ENCODE measurements at places on chromosomes 1 and 21.
A peak's percentile ranks its signal among the peaks of the same experiment; 100 is the strongest.

DNA sequence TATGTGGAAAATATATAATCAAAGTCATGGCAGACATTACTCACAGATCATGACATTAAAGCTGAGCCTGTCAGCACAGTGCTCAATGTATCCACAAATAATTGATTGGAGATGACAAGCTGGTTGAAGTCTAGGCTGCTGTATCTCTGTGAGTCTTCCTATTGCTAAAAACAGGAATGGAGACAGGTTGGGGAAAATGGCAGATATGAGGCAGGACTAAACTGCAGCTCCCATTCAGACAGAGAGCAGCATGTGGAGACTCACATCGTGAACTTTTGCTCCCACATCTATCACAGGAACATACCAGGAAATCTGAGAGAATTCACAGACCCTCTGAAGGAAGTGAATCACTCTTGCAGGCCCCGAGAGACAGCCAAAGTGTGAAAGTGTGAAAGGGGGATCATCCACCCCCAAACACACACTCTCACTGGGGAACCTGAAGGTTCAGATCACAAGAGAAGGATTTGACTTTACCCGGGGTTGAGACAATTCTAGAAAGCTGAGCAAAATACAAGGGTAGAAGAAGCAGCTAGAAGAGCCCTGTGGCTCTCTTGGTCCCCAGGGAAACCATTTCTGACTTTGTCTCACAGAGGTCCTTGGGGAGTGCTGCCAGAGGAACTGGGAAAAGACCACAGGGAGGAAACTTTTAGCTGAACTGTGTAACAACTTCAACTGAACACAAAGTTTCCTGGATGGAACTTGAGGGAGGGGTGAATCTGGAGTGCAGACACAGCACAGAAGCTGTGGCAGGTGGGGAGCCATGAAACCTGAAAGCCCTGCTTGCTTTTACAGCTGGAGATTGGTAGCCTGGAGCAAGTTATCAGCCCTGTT lies 173.4 kb downstream of the S1PR1 start:
- peak; percentile 1 for DNase-seq

- no peak for DNase-seq
These were observed 20.9 kb downstream of the TNN start for GRCh38 chr1:175088525-175088951.

DNA sequence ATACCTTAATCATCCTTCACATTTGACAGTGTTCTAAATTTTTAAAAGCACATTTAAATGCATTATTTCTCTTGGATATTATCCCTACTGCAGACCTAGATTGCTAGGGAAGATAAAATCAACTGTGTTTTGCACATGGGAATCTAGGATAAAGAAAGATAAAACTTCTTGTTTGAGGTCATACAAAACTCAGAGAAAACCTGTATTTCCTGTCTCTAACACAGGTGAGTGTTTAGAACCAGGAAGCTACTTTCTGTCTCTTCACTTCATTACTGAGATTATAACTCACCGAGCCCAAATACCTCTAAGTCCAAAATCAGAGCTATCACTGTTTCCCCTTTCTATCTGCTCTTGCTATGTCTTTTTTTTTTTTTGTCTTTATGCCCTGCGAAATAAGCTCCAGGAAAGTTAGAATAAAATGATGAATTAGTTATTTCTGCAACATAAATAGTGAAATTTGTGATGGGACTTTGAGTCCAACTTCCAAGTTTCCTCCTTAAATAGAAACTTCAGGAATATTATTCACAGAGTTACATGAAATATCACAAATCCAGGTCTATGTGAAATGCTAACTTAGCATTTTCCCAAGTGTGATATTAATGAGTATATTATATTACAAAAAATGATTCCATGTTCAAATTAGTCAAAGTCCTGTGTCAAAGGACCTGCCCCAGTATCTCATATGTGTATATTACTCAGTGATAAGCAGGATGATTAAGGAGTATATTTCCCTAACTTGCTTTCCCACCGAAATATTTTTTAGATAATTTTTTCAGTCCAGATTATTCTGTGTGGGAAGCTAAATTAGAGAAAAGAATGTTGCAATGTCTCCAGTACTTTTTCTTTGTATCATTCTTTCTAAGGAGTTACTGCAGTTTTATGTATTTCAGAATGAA lies 226.4 kb downstream of the PLA2G4A start:
- DNase-seq = no peak

GRCh38 chr1:236204039-236204438 lies 61.7 kb downstream of the GPR137B start:
- DNase-seq = peak; percentile 13

GRCh38 chr1:108767708-108768107 lies 21.2 kb downstream of the STXBP3 start:
- DNase-seq = no peak

GRCh38 chr1:60283690-60284089 lies 210.1 kb upstream of the C1orf87 start:
- peak; percentile 6 for DNase-seq

- DNase-seq = peak; percentile 20
These were observed at the start of gene ZSWIM5 for GRCh38 chr1:45205910-45206721. ZSWIM5 (minus strand) TSS chr1:45206605; CDS start chr1:45206350, 255 bp downstream.

- DNase-seq = peak; percentile 92
These were observed 2.7 kb downstream of the DIO1 start for GRCh38 chr1:53896635-53897229.

- DNase-seq = no peak
These were observed 180.1 kb downstream of the EDEM3 start for GRCh38 chr1:184574588-184574987.

GRCh38 chr1:210293171-210293607 lies 35.5 kb upstream of the HHAT start:
- DNase-seq = peak; percentile 84

DNA sequence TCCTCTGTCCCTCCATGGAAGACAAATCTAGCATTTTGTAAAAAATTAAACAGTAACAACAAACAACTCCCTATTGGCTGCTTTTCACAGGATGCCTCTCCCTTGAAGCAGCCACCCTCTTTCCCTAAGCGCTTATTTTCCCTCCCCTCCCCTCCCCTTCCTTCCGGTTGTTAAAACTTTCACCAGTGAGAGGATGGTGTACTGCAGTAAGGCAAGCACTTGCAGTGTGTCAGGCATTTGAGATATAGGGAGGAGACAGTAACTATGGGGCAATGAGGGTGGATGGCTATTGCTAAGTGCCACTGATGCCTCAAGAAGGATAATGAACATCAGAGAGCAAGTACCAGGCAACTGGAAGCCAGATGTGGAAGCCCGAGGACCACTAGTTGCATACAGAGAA lies 19.1 kb upstream of the KIAA1614 start:
- DNase-seq = no peak

DNA sequence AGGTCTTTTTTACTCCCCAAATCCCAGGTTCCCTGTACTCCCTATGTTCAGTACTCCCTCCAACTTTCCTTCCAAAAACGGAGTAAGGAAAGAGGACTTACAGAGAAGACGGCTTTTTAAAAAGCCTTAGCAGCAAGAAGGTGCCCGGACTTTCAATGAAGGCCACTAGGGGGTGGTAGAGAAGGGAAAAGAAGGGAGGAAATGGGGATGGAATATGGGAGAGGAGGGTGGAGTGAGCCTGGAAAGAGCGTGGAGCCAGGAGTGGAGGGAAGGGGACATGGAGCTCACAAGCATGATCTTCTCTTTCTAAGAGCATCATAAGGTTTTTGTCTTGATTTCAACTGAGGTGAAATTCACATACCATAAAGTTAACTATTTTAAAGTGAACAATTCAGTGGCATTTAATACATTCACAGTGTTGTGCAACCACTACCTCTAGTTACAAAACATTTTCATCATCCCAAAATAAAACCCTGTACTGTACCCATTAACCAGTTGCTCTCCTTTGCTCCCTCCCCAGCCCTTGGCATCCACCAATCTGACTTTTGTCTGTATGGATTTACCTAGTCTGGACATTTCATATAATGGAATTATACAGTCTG lies 129.9 kb downstream of the ZNF281 start:
- peak; percentile 52 for DNase-seq

DNA sequence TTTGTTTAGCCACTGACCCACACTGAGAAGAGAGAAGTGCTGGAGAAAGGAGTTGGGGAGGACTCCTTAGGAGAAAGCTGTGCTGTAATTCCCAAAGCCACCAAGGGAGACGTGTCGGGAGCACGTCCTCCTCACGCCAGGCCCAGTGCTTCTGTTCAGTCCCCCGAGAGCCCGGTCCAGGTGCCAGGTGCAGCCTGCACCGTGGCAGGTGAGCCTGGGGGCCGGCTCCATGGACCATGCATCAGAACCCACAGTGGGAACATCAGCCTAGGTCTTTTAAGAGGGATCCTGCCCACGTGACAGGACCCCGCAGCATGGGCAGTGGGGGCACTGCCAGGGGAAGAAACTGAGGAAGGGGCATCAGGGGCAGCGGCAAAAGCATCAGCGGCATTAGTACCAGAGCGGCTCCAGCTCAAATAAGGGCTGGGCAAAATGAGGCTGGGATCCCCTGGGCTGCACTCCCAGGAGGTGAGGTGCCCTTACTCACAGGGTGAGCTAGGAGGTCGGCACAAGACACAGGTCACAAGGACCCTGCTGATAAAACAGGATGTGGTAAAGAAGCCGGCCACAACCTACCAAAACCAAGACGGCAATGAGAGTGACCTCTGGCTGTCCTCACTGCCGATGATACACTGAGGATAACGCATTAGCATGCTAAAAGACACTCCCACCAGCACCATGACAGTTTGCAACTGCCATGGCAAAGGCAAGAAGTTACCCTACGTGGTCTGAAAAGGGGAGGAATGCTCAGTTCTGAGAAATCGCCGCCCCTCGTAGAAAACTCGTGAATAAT lies 24.6 kb upstream of the PRDM15 start:
- DNase-seq = no peak

DNA sequence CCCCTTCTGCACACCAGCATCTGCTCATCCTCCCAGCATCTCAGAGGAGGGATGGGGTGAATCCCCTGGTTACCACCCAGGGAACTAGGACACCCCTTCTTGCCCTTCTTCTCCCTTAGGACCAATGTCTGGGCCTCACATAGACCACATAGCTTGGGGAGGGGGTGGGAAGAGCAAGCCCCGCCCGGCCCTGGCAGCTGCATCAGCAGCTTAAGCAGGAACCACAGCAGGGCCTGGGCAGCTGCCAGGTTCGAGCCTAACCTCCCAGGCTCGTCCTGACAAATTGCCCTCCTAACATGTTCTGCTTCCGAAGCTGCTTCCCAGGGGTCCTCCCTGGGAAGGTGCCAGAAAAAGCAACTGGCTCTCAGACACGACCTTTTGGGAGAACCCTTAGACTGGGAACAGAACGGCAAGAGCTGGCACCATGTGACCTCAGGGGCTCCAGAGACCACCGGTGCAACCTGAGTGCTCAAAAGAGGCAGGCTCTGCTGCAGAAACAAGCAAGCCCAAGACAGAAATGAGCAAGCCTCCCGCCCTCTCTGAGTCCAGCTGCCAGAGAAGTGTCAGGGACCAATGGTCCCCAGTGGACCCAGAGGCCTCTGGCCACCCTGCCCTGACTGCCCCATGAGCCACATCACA lies 18.4 kb upstream of the CLSTN1 start:
- DNase-seq = no peak

GRCh38 chr1:248807067-248807737 lies 18.5 kb downstream of the SH3BP5L start:
- DNase-seq = no peak

DNA sequence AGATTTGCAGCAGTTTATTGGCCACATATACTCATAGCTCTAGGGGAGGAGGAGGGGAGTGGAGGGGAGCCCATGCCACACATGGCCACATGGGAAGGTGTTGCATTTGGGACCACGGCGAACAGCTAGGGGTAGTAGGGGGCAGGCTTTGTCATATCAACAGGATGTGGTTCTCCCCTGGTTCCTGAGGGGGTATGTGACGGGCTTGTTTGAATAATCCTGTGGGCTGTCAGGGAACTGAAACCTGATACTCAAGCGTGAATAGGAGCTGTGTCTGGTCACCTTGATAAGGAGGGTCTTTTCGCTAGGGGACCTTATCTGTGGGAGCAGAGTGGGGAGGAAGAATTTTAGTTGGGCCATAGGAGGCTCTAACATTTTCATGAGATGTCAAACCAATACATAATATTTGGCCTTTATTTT lies 264.7 kb downstream of the CTH start:
- no peak for DNase-seq

All from fibroblast of skin of right quadriceps (primary cell).